Stomach (tissue), 19 donors: ENCODE measurements at places on chromosomes 4 and X. TPM values are rescaled to one million over a fixed set of nuclear protein-coding genes. Genes with fewer than 3 reads are reported as not detected.

TMPRSS11F gene
- total RNA-seq, result not detected

COL4A6 gene
- total RNA-seq, result 22.9 TPM

PHOX2B gene
- total RNA-seq, result not detected

MAPK10 gene
- 19.3 TPM for total RNA-seq

TEX13D gene
- not detected for total RNA-seq

TREX2 gene
- total RNA-seq, result not detected

RAP2C gene
- 16.1 TPM for total RNA-seq

TSPYL2 gene
- total RNA-seq, result 48.7 TPM

IL3RA gene
- total RNA-seq, result 10.1 TPM

ATOH1 gene
- total RNA-seq, result not detected

FAM149A gene
- 101 TPM for total RNA-seq

AMER1 gene
- 6.4 TPM for total RNA-seq

NUDT11 gene
- 0.45 TPM for total RNA-seq

CEP135 gene
- total RNA-seq, result 18.1 TPM

ZNF711 gene
- total RNA-seq, result 6.4 TPM

GALNTL6 gene
- total RNA-seq, result 0.58 TPM

EDNRA gene
- 4.9 TPM for total RNA-seq

CYLC1 gene
- not detected for total RNA-seq
